ENCODE measurements at places on chromosomes 4 and X.

- no peak for DNase-seq
Measured at GRCh38 chr4:146232131-146232722, 17.9 kb downstream of the REELD1 start.

DNA sequence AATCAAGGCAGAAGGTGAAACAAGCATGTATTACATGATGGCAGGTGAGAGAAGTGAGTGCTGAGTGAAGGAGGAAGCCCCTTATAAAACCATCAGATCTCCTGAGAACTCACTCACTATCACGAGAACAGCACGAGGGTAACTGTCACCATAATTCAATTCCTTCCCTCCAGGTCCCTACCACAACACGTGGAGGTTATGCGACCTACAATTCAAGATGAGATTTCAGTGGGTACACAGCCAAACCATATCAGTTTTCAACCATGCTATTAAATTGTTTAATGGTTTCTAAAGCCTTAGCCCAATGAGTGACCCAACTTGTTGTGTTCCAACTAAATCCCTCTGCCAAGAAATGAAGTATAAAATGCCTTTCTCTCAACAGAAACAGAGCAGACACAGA lies 519.8 kb downstream of the GBA3 start:
- no peak for DNase-seq

GRCh38 chr4:149999485-150000074 lies 78.7 kb upstream of the DCLK2 start:
- no peak for DNase-seq

GRCh38 chr4:86498863-86499166 lies 95.3 kb upstream of the PTPN13 start:
- DNase-seq, result no peak

- DNase-seq, result no peak
Measured at GRCh38 chrX:122076241-122076640, 1028.8 kb downstream of the GLUD2 start.

- DNase-seq, result no peak
Measured at GRCh38 chr4:133273401-133273800, 124.3 kb downstream of the PCDH10 start.

- DNase-seq, result no peak
Measured at GRCh38 chrX:30875957-30876356, 13.1 kb downstream of the TAB3 start.

DNA sequence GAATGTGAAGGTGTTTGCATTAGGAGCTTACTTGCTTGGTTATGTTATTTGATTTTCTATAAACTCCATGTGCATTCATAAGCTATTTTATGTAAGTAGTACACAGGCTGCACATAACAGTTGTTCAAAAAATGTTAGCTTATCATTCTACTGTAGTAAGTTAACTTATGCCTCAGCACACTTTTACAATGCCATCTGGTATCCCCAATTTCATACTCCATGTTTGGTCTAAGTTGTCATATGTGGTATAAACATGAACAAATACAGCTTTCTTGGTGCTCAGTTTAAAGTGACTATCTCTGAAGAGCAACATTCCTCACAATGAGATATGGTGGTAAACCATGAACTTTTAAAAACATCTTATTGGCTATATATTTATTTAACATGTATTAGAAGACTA lies 104.3 kb upstream of the LEF1 start:
- no peak for DNase-seq

DNA sequence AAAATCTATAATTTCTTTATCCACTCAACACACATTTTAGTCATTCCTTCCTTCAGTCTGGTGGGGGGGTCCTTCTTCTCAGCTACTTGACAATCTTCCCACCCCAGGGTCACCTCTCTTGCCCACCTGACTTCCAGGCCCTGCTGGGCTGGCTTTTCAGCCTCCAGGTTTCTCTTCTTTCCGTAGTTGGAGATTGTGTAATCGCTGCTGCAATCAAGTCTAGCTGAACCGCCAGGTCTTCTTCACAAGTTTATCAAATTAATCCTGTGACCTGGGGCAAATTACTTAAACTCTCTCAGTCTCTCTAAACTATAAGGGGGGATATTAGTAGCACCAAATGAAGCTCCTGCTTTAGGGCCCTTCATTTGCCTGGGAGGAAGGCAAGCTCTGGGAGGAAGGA lies 102.9 kb upstream of the TNIP3 start:
- DNase-seq, result no peak

DNA sequence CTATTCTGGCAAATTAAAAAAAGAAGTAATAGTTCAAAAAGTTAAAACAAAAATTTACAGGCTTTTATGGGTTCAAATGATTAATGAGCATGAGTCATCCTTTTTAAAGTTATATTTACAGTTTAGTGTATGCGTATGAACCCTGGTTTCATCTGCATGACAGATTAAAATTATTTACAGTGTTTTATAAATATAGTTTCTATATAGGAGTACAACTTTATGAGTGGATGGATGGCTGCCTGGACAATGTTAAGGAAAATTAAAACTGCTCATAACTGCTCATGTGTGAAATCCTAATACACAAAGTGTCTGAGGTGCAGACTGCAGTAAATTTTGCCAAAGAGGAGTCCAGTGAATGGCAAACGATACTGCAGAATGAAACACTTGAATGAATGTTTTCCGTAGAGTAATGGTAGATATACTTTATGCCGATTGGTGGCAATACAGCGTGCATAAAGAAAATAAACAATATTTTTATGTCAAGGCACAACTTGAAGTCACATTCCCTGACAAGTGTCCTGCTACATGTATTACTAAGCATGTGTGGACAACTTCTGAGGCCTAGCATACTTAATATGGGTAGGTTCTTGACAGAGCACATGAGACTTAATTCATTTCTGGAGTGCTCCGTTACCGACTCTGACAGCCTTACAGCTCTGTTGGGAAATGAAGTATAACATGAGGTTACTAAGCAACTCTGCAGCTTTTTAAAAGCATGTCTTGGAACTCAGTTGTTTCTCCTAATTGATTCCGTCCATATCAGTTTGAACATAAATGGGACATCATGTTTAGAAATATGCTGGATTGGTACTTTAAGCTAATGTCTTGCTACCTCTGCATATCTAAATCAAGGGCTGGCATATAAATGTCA lies 985.6 kb upstream of the PCDH7 start:
- DNase-seq, result no peak

GRCh38 chrX:146396409-146396808 lies 413.2 kb upstream of the CXorf51B start:
- DNase-seq, result no peak

- DNase-seq, result no peak
Measured at GRCh38 chr4:100286636-100287035, 96.4 kb upstream of the DDIT4L start.

GRCh38 chr4:133474501-133474900 lies 325.4 kb downstream of the PCDH10 start:
- DNase-seq, result no peak

GRCh38 chr4:24330172-24330571 lies 254.2 kb downstream of the DHX15 start:
- DNase-seq, result no peak

- no peak for DNase-seq
Measured at GRCh38 chrX:2917767-2918166, 11.4 kb downstream of the ARSD start.

GRCh38 chr4:101989551-101989950 lies 199.0 kb downstream of the BANK1 start:
- no peak for DNase-seq

DNA sequence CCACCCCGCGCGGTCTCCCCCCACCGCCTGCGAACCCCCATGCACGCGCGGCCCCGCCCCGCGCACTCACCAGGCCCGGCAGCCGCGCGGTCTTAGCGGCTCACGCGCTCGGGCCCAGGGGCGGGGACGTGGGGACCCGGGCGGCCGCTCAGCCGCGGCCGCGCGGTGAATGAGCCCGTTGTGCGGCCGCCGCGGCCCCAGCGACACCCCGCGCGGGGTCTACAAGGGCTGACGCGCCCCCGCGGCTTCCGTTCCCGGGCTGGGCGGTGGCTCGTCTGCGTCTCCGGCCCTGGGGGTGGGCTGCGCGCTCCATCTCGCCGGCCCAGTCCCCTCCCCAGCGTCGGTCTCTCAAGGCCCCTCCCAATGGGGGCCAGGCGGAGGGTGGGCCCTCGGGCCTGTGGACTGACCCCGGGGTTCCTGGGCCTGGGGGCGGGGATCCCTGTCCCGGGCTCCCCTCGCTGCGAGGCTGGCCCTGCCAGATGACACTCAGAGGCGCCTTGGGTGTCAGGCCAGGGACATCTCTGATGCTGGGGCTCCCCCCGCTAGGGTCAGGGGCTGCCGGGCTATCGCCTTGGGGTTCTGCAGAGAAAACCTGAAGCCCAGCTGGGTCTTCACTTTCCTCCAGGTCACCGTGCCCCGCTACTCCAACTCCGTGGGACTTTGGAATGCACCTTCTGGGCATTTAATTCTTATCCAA lies 4.3 kb upstream of the SLC26A1 start:
- DNase-seq, result no peak

GRCh38 chr4:182405087-182405486 lies 161.9 kb downstream of the TENM3 start:
- no peak for DNase-seq

DNA sequence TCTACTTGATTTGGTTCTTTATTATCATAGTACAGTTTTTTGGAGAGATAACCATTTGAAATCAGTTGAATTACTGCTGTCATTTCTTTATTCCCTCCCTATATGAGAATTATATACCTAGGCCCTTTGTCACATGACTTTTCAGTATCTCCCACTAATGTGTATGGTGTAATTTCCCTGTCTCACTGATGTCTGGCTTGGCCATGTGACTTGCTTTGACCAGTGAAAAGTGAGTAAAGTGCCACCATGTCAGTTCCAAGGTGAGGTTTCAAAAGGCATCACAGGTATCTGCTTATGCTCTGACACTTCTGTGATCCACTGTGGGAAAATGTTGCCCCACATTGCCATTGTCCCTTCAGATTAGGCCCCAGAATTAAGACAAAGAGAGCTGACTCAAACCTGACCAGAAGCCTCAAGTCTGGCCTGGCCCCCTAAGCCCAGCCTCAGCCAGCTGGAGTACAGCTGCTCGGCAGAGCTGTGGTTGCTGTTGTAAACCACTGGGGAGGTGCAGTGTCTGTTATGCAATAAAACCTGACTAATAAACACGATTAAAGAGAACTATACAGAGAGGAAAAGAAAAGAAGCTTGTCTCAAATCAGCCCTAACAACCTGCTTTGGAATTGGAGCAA lies 27.5 kb downstream of the SETD7 start:
- no peak for DNase-seq
